ENCODE measurements at places on chromosomes 3 and 15.
A peak's percentile ranks its signal among the peaks of the same experiment; 100 is the strongest.

DNA sequence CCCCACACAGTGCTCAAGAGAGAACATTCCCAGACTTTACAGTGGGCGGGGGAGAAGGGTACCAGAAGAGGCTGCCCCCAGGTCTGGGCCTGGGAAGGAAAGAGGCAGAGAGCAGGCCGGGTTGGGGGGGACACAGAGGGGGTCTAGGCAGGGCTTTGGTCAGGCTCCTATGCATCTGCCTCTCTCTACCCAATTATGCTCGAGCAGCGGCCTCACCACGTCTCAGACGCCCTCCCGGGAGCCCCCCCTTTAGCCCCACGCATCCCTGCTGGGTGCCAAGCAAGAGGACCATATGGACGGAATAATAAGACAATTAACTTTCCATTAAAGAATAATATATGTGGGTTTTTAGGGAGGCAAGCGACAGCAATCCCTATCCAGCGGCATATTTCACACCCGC lies 32.8 kb downstream of the CACNA2D2 start:
- no peak for DNase-seq

GRCh38 chr3:66800941-66801545 lies 197.1 kb upstream of the KBTBD8 start:
- no peak for DNase-seq

DNA sequence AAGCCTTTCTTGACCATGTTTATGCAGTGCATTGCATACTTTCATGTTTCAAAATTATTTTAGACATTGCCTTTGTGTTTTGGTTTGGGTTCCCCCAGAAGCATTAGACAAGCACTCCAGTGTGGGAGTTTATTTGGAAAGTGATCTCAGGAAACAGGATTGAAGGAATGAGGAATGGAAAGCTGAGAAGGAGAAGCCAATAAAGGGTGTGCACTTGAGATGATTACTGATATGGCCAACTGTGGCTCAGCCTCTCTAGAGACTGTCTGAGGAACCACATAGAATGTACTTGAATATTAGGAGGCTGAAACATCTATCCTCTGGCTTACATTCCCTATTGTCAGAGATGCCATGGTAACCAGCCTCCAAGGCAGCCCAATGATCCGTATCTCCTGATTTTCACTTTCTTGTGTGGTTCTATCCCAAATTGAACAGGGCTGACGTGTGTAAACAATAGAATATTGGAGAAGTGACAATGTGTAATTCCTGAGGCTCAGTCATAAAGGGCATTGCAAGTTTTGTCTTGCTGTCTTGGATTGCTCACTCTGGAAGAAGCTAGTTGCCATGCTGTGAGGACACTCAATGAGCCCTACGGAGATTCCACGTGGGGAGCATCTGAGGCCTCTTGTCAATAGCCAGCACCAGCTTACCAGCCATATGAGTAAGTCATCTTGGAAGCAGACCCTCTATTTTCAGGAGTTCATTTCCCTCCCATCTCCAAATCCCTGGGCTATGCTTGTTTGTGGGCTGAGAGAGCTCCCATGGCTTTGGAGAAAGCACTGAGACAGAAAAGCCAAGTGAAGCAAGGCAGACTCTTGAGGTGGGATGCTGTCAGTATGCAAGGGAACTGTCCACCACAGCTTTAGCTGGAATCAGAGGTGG lies 84.7 kb downstream of the SCN11A start:
- no peak for DNase-seq

- DNase-seq, result peak; percentile 34
These were observed 13.4 kb upstream of the KLF15 start for GRCh38 chr3:126370606-126371005.

DNA sequence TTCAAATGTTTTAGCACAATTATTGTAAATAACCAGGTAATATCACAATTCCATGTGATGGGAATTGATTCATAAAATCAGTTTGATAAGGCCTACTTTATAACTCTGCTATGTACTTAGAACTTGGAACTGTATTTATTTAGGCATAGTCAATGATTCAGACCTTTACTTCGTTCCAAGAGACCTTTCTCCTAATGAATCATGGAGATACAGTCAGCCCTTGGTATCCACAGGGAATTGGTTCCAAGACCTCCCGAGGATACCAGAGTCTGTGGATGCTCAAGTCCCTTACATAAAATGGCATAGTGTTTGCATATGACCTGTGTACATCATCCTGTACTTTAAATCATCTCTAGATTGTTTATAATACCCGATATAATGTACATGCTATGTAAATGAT lies 60.8 kb upstream of the UMPS start:
- DNase-seq, result no peak

DNA sequence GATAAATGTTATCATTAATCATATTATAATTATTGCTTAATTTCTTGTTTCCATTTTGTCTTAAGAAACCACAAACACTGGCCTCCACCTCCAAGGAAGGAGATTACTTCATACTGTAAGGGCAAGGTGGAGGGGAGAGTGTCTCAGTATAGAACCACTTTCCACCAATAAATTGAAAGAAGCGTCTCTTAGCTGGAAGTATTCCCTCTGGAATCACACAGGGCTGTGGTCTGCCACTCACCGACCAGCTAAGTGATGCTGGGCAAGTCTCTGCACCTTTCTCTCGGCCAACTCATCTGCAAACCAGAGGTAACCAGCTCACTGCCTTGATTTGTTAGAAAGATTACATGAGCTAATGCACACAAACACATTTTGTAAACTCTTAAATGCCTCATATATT lies 63.1 kb downstream of the EIF4E3 start:
- DNase-seq, result no peak

- DNase-seq, result no peak
These were observed 25.6 kb downstream of the SLCO3A1 start for GRCh38 chr15:91879158-91879557.

- peak; percentile 95 for DNase-seq
These were observed 99.7 kb upstream of the LIPC start for GRCh38 chr15:58331913-58332675.

- no peak for DNase-seq
These were observed 3.6 kb downstream of the NISCH start for GRCh38 chr3:52458770-52459545.

- DNase-seq, result no peak
These were observed 2.3 kb downstream of the THOC7 start for GRCh38 chr3:63861306-63861705.

DNA sequence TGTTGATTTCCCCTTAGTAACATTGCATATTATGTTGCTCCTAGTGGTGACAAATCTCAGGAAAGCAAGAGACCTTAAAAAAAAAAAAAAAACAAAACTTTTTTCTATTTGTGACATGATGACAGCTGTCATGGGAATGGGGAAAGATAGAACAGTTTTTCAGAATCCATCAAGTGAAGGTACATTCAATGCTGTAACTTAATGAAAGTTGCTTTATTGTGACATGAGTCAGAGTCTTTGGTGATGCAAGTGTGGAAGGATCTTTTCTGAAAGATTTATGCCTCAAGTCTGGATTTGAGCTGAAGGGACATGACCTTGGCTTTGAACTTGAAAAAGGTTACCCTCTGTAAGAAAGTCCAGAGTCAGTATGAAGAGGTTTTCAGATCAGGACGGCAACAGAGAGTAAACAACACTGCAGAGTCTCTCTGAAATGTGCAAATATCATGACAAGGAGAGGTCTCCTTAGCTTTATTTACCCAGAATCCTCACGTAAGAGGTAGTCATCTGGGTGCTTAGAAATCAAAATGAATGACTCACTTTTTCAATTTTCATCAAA lies 424.7 kb downstream of the CNTN4 start:
- DNase-seq, result no peak

- no peak for DNase-seq
These were observed 19.4 kb upstream of the PPP4R2 start for GRCh38 chr3:72977060-72977808.

GRCh38 chr15:60576044-60576443 lies 97.1 kb upstream of the ICE2 start:
- DNase-seq, result no peak

DNA sequence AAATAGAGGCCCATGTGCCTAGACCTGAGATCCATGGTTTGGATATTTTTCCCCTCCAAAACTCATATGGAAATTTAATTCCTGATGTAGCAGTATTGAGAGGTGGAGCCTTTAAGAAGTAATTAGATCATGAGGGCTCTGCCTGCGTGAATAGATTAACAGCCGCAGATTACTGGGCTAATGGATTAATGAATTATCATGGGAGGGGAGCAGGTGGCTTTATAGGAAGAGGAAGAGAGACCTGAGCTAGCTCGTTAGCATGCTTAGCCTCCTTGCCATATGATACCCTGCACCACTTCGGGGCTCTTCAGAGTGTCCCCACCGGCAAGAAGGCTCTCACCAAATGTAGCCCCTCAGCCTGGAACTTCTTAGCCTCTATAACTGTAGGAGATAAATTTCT lies 15.8 kb downstream of the ARHGEF26 start:
- DNase-seq, result no peak

DNA sequence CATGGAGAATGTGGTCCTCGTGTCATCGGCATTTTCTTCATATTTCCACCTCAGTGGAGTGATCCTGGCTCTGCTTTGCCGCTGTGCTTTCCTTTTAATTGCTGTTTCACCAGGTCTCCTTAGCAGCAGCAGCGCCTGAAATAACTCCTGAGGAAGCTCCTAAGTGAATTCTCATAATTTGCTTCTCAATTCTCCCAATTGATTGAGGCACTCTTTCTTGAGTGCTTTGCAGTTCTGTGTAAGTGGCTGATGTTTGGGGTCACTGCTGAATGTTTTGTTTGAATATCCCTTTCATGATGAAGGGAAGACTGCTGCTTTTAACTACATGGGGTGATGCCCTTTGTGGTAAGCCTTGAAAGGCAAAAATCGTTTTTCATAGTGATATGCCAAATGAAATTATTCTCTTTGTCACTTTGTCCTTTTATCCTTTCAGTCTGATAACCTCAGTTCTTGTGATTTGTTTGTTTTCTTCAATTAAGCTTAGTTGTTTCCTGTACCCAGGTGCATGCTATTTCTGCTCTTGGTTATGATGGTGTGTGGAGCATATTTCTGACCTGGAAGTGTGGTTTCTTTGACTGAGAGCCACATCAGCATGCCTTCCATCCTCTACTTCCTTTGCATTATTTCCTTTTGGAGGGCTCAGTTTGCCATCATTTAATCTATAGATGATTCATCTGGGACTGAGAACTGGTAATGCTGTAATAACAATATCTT lies 36.7 kb downstream of the HMG20A start:
- DNase-seq, result no peak

- DNase-seq, result no peak
These were observed 67.0 kb upstream of the ABHD2 start for GRCh38 chr15:89021224-89021623.

GRCh38 chr3:25037049-25037547 lies 391.0 kb upstream of the RARB start:
- DNase-seq, result no peak

DNA sequence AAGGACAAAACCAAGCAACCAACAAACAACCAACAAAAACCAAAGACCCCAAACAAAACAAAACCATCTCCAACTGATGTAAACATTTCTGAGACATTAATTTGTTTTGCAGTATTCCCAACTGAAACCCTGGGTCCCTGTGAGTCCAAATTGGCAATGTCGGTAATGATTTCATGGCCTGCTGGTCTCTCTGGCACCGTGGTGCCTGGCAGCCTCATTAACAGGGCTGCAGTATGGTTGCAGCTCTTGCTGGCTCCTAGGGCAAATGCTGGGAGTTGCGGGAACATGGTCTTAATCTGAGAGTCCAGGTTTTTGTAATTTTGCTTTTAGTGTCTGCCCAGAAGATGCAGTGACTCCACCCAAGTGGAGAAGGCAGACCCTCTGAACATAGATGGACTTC lies 128.3 kb downstream of the SV2B start:
- no peak for DNase-seq

GRCh38 chr15:44595656-44596510 lies 58.9 kb downstream of the EIF3J start:
- DNase-seq, result no peak

GRCh38 chr15:93644595-93644994 lies 555.6 kb upstream of the RGMA start:
- DNase-seq, result no peak

DNA sequence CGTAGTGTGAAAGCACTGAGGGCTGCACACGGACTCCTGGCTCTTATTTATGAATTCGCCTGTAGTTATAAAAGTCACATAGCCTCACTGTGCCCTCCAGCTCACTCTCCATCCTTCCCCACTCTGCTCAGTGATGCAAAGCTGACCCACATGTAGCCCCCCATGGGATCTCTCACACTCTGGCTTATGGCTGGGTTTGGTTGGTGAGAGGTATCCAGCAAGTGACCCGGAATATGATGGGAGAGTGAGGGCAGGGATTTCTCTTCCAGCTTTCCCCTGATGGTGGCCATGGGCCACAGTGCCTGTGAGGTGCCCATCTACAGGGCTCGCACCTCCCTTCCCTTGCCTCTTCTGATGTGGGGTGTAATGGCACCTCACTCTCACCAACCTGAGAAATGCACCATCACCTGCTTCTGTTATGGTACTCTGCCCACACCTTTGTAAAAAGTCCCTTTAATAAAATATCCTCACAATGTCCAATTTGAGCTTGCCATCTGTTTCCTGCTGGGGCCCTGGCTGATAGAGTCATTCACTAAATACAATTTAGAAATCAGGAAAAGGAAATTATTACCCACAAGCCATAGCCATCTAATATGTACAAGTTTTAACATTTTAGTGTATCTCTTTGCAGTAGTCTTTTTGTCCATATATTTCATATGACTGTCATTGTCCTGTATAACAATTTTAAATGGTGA lies 93.6 kb downstream of the SCN11A start:
- DNase-seq, result no peak

- no peak for DNase-seq
These were observed 83.5 kb downstream of the EOMES start for GRCh38 chr3:27638594-27638993.

- no peak for DNase-seq
These were observed 21.1 kb upstream of the SNRPN start for GRCh38 chr15:24933716-24934115.

DNA sequence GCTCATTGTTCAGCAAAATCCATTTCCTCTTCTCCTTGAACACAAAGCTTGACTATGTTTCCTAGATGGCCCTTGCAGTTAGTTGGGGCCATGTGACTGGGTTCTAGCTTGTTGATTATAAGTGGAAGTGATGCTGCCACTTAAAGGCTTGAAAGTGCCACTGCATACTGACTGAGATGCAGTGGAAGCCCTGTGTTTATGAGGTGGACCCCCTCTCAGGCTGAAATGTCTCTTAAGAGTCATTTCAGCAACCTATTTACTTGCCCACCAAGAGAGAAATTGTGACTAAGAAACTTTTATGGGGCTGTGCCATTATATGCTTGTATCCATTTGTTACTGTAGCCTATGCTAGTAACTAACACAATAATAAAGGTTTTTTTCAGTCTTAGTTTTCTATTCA lies 8.4 kb upstream of the ANP32A start:
- DNase-seq, result no peak

GRCh38 chr3:17038900-17039553 lies 154.3 kb downstream of the PLCL2 start:
- DNase-seq, result no peak

GRCh38 chr3:17352620-17353019 lies 389.8 kb downstream of the TBC1D5 start:
- no peak for DNase-seq

Measured in sciatic nerve (tissue), 2 donors.